Trophoblast cell (in vitro differentiated cells and primary cell): ENCODE measurements at places on chromosomes 5 and 9.
A peak's percentile ranks its signal among the peaks of the same experiment; 100 is the strongest.

DNA sequence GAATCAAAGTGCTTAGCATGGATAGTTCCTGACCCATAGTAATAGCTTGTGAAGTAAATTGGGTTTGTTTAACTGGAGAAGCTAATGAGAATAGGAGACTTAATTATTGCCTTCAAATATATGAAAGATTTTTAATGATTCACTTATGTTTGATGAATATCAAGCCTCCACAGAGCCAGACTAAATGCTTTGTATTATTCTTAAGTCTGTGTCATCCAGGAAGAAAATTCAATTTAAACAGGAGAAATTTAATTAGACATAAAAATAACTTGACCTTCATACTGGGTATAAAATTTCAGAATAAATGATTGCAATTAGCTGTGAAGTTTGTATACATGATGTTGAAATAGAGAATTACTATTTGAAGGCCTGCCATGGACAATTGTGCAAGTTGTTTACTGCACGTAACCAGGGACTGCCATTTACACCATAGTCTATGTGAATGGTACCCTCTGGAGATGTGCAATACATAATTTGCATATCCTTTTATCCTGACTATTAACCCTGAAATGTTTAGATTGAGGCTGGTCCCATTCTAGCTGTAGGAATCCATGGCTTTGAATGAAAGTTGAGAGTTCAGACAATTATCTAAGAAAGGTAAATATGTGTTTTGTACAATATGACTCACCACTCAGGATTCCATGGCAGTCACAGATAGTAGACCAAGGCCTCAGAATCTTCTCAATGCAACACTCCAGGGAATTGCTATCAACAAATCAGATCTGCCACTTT is 133.5 kb upstream of the IL12B start:
- peak; percentile 89 for DNase-seq

DNA sequence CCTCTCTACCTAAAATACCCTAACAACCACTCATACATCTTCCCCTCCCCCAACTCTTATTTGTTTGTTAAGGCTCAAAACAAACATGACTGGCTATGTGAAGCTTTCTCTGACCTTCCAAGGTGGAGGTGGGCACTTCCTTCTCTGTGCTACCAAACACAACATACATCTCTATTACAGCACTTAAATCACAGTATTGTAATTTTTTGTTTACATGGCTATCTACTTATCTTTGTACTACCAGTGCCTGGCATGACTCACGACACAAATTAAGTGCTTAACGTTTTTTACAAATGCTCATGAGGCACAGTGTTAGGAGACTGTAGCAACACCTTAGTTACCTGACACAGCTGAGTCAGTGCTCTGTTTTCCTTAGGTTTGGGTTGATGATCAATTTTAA is 18.6 kb downstream of the HOMER1 start:
- DNase-seq, result peak; percentile 86

DNA sequence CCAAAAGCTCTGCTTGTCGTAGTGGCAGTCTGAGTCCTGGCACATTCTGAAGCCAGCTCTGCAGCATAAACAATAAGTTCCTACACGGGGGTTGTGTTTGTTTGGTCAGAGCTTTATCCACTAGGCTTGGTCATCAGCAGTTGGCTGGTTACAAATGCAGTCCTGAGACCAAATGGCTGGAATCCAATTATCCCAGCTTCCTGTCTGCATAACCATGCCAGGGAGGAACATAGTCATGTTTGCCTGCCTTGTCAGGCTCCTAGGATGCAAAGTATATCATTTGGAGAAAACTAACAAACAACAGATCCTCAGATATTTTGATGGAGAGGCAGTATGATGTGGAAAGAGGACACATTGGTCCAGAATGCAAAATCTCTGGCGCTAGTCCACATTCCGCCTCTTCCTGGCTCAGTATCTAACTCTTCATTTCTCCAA is 85.8 kb downstream of the FBXO38 start:
- no peak for DNase-seq

DNA sequence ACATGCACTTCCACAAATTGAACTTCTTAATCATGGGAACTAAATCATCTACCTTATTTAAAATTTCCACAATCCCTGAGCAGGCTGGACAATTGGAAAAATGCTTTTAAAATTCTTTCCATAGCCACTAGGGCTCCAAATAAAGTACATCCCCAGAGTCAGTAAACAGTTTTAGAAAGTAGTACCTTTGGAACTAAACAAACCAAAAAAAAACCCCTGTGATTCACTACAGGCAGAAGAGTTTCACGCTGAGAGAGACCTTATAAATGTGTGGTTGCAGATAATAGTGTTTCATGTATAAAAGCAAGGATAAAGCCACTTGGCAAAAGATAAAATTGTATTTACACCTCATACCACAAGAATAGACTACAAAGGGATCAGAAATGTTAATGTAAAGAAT is 11.8 kb upstream of the HMGCR start:
- DNase-seq, result no peak

GRCh38 chr5:35129921-35130485 is 82.3 kb upstream of the AGXT2 start:
- DNase-seq, result peak; percentile 64

DNA sequence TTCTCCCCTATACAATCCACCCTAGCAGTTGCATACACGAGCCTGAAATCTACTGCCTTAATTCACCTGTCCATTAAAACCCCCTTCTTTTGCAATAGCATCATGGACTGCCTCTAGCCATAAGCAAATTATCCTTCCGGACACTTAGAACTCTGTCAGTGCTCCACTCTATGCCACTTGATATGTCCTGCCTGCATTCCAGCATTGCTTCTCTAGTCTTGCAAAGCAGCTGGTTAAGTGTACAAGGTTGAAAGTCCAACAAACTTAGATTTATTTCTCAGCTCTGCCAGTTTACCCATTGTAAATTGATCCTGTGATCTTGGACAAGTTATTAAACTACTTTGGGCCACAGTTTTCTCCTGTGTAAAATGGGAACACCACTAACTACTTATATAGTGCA is 197.9 kb downstream of the EPB41L4A start:
- no peak for DNase-seq

DNA sequence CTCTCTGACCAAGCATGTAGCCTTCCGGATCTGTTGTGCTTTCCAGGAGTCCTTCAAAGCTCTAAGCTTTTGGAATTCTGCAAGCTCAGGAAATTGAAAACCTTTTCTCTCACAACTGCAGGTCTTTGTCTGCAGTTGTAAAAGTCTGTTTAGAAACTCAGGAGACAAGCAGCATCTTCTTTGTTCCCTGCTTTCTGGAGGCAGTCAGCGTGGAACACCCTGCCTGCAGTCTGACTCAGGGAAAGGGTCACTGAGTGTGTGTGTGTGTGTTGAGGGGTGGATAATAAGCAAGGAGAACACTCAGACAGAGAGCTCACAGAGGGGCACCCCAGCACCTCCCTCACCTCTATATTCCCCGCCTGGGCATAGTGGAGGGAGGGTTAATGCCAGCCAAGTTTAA is 29.1 kb downstream of the KCNIP1 start:
- DNase-seq, result no peak

GRCh38 chr5:61139094-61139873 is 23.0 kb downstream of the SMIM15 start:
- DNase-seq, result no peak

DNA sequence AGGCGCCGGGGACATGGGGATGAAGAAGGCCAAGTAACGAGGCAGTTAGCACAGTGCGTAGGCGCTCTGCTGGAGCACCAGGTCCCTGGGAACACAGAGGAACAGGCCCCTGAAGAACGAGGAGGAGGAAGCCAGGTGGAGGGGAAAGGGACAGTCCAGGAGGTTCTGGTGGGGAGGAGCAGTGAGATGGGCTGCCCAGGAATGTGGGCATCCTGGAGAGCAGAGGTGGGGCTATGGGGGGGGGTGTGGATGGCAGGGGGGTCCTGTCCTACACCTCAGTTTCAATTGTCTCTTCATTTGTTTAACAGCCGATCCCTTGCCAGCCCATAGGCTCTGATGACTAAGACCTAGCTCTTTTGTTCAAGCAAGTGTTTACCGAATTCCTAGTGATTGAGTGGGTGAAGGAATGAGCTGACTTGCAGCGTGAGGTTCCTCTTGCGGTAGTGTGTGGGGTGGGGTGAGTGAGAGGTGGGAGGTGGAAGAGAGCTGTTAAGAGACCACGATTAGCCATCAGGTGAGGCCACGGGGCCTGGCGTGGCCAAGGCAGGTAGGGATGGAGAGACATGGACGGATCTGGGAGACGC is 8.4 kb upstream of the PHYHD1 start:
- DNase-seq, result no peak

DNA sequence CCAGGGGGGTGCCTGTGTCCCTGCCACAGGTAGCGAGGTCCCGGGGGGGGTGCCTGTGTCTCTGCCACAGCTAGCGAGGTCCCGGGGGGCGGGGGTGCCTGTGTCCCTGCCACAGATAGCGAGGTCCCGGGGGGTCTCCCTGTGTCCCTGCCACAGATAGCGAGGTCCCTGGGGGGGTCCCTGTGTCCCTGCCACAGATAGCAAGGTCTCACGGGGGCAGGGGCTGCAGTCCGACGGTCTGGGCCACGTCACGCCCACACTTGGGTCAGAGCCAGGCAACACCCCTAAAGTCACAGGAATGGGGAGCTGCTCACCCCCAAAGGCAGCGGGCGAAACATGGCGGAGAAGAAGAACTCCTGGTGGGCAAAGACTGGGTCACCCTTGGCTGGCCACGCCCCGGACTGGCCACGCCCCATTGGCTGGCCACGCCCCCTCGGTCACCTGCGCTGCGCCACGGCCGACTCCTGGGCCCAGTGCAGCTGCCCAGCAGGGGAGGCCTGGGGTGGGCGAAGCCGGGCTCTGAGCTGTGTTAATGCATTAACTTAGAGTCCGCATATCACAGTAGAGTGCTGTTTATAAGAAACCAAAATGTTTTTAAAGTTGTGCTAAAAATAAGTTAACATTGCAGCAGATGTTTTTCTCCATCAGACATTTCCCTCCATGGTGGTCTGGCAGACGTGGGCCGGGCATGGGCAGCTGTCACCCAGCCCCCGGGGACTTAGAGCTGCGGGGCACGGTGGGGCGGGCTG is 7.0 kb downstream of the NOXA1 start:
- no peak for DNase-seq

- peak; percentile 55 for DNase-seq
Observed at GRCh38 chr5:132302413-132302812, 8.2 kb downstream of the SLC22A4 start.

DNA sequence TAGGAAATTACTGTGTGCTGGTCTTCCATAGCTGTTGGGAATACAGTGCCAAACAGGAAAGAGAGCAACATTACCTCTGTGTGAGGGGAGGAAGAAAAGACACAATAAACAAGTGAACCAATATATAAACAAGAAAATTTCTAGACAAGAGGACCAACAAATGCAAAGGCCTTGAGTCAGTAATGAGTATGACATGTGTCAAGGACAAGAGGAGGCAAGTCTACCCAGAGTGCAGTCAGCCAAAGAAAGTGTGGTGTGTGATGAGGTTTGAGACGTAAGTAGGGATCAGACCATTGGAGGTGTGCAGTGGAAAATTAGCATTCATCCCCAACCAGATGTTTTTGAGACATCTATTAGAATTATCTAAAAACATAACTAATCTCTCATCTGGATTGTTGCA is 69.5 kb upstream of the CDH6 start:
- no peak for DNase-seq

DNA sequence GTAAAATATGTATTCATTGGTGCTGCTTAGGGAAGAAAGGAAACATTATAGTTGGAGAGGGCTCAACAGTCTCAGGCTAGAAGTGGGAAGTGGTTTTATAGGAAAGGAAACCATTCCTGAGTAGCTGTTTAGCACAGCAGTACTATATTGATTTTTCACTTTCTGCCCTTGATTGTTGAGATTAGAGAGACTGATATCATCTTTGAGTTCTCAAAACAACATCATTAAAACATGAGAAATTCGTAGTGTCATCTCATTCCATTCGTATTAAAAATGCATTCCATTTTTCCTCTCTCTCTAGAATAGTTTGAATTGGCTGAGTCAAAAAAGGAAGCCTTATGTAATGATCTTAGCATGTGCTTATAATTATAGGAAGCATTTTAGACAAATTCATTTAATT is 14.1 kb downstream of the POLR3G start:
- no peak for DNase-seq

DNA sequence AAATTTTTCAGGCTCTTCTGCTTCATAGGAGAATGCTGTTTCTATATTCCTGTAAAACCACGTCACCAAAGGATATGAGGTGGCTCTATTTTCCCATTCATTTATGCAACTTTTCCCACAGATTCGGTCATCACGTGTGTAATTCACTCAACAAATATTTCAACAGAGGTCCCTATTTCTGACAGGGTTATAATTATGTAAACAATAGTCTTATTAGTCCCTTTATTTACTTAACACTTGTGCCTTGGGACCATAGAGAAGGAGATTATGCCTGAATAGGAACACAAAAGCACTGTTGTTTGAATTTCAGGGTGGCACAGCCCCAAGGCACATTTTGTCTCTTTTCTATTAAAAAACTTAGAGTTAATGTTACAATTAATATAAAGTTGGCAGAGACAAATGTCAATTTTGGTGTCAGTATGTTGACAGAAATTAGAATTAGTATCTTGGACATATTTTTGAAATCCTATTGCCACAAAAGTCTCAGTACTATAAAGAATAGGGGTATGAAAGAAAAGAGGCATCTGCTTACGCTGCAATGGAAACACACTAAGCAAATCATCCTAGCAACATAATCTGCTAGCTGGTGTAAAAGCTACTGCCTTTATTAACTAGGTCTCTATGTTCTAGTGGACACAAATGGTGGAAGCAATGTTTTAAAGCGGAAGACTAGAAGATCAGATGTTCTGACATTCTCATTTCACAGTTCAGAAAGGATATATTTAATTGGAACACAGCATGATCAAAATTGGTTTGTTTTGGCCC is 229.1 kb upstream of the TBCA start:
- DNase-seq, result peak; percentile 17

GRCh38 chr9:129549684-129550083 is 71.2 kb downstream of the C9orf50 start:
- DNase-seq, result no peak

DNA sequence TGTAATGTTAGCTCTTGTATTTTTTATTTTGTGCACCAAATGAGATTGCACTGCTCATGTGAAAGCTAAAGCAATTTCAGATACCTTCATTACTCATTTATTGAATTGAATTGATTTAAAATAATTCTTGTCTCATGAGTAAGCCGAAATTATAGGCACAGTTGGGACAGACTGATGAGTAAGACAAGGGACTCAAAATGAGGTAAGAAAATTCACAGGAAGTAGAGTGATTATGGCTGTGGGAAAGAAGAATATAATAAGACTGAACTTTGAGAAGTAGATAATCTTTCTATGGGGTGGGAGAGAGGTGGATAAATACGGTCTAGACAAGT is 51.1 kb downstream of the NUDT12 start:
- no peak for DNase-seq

GRCh38 chr5:61612431-61612830 is 280.4 kb downstream of the ZSWIM6 start:
- DNase-seq, result no peak

GRCh38 chr5:143031781-143032580 is 261.8 kb downstream of the ARHGAP26 start:
- DNase-seq, result no peak

DNA sequence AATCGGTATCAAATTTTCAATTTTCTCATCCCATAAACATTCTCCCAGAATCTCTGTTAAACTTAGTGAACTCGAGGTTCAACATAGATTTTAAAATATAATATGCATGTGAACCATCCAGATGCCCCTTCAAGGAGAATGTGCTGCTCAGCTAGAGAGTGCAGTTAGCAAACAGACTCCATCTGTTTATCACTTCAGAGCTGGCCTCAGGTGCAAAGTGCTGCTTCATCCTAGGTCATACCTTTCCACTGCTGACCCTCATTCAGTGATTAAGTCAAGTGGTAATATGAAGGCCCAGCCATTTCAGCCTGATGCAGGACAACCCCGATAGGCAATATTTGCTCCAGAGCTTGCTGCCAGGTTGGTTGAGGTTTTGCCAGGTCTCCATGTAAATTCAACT is 339.0 kb upstream of the POU5F2 start:
- DNase-seq, result no peak
